Thymus (tissue), 14 donors: ENCODE measurements at places on chromosomes 12 and 14.

DNA sequence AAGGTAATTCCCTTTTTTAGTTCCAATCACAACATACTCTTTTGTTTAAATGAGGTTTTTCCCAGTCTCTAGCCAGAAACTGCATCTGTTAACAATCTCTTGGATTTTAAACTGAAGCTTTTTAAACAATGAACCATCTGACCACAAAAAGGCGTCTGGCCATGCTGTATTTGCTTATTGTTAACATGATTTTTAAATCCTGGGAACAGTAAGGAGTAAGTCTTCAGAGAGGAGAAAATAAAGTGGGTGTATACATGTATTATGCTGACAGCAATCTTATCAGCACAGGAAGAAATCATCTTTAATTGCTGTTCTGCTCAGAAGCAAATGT is 106.2 kb downstream of the DAAM1 start:
- DNase-seq, result no peak

- no peak for DNase-seq
Measured at GRCh38 chr12:13509740-13510139, 313.2 kb downstream of the EMP1 start.

GRCh38 chr12:130185455-130186391 is 23.5 kb downstream of the FZD10 start:
- no peak for DNase-seq

DNA sequence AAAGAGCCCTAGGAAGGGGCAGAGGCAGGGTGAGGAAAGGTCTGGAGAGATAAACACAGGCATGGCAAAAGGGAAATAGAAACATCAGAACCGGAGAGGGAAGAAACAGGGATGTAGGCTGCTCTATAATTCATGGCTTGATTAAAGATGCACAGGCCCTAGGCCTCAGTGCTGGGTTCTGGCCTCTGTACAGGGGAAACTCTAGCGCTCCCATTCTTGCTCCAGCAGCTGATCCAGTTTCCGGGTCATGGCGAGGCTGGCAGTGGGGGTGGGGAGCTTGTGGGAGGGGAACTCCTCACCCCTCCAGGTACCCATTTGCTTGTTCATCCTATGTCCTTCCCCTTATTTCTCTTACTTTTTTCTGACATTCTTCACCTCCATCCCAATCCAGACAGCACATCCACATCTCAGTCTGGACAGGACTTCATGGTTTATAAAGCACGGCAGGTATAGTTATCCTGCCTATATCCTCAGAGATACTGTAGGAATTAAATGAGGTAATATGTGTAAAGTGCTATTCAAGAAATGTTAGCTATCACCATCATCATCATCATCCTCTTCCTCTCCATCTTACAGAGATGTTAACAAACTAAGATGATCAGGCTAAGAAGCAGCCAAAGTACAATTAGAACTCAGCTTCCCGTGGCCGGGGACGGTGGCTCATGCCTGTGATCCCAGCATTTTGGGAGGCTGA is 8.0 kb upstream of the GPR84 start:
- no peak for DNase-seq

DNA sequence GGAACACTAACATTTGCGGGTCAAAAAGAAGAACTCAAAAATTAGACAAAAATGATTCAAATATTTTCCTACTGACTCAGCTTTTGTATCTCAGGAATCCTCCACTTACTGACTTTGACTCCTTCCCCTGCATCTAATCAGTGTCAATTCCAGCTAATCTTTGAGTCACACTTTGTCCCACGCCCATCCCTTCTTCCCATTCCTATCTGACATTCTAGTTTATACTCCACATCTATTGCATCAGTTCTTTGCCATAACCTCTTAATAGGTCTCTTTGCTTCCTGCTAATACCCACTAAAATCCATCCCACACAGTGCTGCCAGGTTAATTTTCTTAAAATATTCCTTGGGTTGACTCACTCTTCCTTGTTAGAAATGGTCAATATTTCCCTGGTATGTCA is 19.1 kb downstream of the BBS10 start:
- DNase-seq, result no peak

- DNase-seq, result no peak
Measured at GRCh38 chr12:1846421-1847405, 26.3 kb downstream of the LRTM2 start.
